ENCODE measurements at places on chromosomes 7 and 10. TPM values are rescaled to one million over a fixed set of nuclear protein-coding genes. Genes with fewer than 3 reads are reported as not detected.

The GHITM gene
- 177 TPM for total RNA-seq

The SRGN gene
- total RNA-seq, result 344 TPM

The LBX1 gene
- total RNA-seq, result not detected

The ZNHIT1 gene
- total RNA-seq, result 66.0 TPM

The SPDYE9 gene
- total RNA-seq, result not detected

The FOXI2 gene
- total RNA-seq, result not detected

The SLIT1 gene
- under 0.01 TPM for total RNA-seq

The DEPP1 gene
- 87.6 TPM for total RNA-seq

The ATP6V0E2 gene
- total RNA-seq, result 27.9 TPM

The WIPF3 gene
- under 0.01 TPM for total RNA-seq

The PLCE1 gene
- total RNA-seq, result 6.2 TPM

The PRDX3 gene
- total RNA-seq, result 119 TPM

The TPST1 gene
- 137 TPM for total RNA-seq

The PSD gene
- 0.72 TPM for total RNA-seq

The MMP21 gene
- total RNA-seq, result not detected

The C10orf105 gene
- total RNA-seq, result not detected

The TWIST1 gene
- 101 TPM for total RNA-seq

The KCNH2 gene
- total RNA-seq, result not detected

The ERCC6 gene
- 54.3 TPM for total RNA-seq

The MLXIPL gene
- 0.29 TPM for total RNA-seq

The CNTNAP2 gene
- 7.6 TPM for total RNA-seq

Measured in osteoblast (primary cell).